Activated naive CD4-positive, alpha-beta T cell treated with anti-CD3 and anti-CD28 coated beads for 36 hours (primary cell): ENCODE measurements at places on chromosomes 2 and 18. TPM values are rescaled to one million over a fixed set of nuclear protein-coding genes. Genes with fewer than 3 reads are reported as not detected.
A peak's percentile ranks its signal among the peaks of the same experiment; 100 is the strongest.

DNA sequence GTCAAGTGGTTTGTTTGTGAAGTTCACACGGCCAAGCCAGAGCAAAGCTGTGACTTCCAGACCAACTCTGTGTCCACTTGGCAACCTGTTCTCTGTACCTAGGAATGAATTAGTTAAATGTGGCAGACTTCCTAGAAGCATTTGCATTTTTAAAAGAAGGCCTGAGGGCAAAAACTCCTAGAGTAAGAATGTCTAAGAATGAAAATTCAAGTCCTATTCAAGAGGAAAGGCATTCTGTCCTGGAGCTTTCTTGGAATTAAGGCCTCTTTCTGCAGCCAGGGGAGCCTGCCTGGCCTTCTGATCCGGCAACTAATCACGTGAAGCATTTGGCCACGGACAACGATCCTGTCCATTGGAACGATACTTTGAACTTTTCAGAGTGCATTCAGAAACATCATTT is 155.0 kb downstream of the SETBP1 start:
- DNase-seq, result no peak

- no peak for DNase-seq
Observed at GRCh38 chr2:25279091-25279651, 62.6 kb downstream of the DNMT3A start.

DNA sequence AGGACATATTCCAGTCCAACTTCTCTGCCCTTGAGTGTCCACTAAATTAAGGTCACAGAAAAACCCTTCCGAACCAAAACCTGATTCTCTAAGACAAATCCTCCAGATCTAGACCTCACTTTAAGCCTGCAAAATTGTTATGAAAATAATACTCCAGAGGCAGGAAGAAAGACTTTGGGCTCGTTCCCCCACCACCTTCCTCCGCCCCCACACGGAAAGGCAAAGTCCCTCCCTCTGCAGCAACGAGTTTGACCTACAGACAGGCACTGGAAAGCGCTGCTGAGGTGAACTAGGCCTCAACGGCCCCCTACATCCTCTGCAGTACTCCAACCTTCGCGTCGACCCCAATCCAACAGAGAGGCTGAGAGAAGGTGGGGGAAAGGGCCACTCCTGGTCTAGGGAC is 808 bp downstream of the ATP5MC3 start:
- peak; percentile 73 for DNase-seq

DNA sequence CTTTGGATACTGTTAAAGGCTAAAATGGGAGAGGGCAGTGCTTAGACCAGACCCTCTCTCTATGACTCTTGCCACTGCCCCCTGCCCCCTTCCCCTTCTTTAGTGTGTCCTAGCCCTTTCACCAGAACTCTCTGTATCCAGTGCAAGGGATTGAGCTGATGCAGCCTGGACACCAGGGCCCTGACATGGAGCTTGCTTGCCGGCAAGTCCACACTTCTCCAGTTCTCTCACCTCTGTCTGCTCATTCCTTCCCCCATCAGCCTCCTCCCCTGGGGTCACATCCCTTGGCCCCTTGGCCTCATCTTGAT is 1.5 kb upstream of the WNT6 start:
- no peak for DNase-seq

- no peak for DNase-seq
Observed at GRCh38 chr2:189411860-189412259, 29.4 kb upstream of the WDR75 start.

DNA sequence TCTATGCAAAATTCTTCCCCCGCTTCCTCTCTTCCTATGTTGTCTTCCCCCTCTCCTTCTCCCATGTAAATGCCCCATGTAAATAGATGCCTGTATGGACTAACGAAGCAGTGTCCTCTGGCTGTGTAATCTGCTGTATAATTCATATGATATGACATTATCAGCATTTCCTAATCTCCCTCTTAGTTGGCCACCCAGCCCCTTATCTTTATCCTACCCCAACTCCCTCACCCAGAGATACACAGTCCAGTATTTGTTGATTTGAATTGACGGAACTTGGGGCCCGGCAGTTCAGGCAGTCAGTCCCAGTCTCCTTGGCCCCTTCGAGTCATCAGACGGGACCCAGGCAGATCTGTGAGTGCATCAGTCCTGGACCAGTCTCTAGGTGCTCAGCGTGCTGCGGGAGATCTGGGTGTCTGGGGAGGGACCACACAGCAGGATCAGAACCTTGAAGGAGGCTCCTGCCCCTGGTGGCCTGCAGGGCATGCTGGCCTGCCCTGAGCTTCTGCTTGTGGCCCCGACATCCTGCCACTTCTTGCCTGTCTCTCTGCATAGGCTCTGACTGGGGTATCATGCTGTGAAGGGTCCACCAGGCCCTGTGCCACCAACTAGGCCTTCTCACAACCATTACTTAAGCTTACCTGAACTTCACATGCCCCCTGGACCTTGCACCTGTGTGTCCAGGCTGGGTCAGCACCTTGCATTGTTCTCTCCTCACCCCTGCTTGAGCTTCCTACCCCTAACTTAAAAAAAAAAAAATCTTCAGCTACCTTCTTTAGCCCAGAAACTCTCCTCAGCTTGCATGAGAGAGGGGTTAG is 88.1 kb upstream of the ATL2 start:
- DNase-seq, result no peak

- no peak for DNase-seq
Observed at GRCh38 chr2:44171018-44171417, 2.3 kb downstream of the PPM1B start.

DNA sequence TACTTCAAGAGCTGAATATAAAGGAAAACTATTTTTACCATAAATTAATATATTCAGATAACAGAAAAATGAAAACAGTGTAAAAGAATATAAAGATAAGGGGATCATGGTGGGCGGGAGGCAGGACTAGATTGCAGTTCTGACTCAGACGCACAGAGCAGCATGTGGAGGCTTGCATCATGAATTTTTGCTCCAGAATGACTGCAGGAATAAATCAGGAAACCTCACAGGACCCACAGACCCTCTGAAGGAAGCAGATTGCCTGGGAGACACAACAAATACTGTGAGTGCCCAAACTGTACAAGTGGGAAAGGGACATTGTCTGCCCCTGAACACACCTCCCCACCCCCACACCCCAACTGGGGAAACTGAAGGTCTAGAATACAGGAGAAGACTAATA is 19.2 kb upstream of the SIGLEC15 start:
- DNase-seq, result no peak

DNA sequence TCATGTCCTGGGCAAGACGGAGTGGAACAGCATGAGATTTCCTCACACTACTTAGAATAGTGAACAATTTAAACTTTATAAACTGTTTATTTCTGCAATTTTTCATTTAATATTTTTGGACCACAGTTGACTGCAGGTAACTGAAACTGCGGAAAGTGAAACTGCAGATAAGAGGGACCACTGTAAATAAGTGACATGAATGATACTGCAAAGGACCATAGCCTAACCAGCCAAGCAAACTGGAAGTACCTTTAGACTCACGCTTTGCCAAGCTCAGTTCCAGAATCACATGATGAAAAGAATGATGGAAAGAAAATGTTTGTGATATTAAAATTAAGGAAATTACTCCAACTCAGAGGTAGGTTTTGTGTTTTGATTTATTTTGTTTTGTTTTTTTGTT is 94.6 kb upstream of the ITGA4 start:
- no peak for DNase-seq

- no peak for DNase-seq
Observed at GRCh38 chr2:178177066-178177679, 17.1 kb upstream of the OSBPL6 start.

DNA sequence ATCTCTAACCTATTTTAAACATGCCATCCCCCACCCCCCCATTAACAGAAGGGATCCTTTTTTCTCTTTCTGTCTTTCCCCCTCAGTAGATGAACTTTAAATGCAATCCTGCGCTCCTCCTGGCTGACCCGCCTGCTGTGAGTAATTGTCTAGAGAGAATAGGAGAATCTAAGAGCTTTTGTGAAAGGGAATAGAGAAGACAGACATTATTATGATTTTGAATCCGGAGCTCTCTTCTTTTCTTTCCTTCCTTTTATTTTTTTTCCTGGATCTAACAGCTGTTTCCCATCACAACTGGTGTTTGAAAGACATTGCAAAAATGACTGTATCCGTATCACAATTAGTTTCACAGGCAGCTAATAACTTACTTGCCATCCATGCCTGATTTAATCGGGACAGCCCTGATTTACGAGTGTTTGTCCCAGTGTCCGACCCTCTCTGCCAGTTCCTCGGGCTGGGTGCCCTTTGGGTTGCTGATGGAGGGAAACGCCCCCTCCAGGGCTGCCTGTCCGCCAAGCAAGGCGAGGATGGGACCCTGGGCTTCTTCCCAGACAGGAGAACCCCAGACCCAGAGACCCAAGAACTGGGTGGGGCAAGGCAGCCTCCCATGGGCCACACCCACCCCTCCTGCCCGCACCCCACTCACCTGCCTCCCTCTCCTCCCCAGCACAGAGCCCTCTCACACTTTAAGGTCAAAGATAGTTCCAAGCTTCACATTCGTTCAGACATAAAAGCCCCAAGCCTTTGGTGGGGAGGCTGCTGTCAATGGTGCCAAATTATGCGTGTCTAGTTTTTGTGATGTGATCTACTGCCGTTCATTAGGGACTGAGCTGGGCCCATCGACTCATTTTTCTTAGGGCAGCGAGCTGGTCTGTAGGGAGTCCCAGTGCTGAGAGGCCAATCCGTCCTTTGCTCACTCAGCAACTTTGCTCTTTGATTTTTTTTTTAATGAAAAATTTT is 231.7 kb downstream of the ZNF516 start:
- no peak for DNase-seq

The COBLL1 gene
- not detected for total RNA-seq

The REG3G gene
- total RNA-seq, result not detected

The GPR55 gene
- total RNA-seq, result 0.43 TPM

The NFATC1 gene
- total RNA-seq, result 79.4 TPM

The CDH7 gene
- total RNA-seq, result not detected

The NAT8 gene
- total RNA-seq, result not detected

The MSGN1 gene
- not detected for total RNA-seq
